ENCODE measurements at places on chromosomes 6 and 20. TPM values are rescaled to one million over a fixed set of nuclear protein-coding genes. Genes with fewer than 3 reads are reported as not detected.

- peaks cover 17% of the 10 kb centered on the region for H3K4me1 ChIP-seq
- DNase-seq = no peak
- H3K4me3 ChIP-seq = no peak overlapping the region
These were observed 99.5 kb upstream of the ZNFX1 start for GRCh38 chr20:49377326-49377725.

DNA sequence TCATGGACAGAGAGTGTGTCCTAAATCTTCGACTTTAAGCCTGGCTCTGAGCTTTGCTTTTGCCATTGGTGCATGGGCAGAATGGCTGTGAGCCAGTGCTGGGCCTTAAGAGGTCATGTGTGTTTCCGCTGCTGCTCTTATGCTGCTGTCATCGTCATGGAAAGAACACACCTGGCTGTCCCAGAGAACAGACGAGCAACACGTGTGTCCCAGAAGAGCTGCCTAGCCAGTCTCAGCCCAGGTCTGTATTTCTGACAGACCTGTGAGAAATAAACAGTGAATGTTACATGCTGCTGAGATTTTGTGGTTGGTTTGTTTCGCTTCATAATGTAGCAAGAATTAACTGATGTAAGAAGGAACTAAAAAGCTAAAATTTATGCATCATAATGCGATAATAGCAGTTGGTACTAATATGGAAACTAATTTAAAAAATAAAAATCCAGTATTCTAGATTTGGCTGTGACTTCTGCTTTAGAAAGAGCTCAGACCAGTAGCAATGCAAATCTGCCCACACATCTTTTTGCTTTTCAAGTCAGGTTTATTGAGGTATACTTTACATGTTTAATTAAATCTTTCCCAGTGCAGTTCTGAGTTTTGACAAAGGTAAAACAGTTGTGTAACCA, 11.5 kb upstream of the SCP2D1 start:
- no peak overlapping the region for H3K4me3 ChIP-seq
- no peak overlapping the region for H3K27ac ChIP-seq
- H3K4me1 ChIP-seq = no peaks in the 10 kb centered on the region
- DNase-seq = no peak
- no peaks in the 10 kb centered on the region for H3K27me3 ChIP-seq
- no peaks in the 10 kb centered on the region for H3K36me3 ChIP-seq

Gene FAM8A1
- total RNA-seq = 29.6 TPM

DNA sequence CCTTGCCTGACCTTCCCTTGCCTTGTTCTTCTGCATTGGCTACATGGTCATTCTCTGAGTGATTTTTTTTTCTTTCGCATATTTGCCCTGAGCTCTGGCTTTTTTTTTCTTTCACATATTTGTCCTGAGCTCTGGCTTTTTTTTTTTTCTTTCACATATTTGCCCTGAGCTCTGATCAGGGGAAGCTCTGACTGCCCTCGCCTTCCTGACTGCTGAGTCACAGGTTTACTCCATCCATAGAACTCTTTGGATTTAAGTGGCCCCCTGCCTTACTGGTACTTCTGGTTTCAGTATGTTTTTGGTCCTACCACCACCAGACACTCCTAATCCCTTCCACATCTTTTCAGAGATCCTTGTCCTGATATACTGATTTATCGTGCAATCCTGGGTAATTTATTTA, 201.1 kb downstream of the OGFRL1 start:
- H3K4me1 ChIP-seq = no peaks in the 10 kb centered on the region
- DNase-seq = no peak
- H3K27me3 ChIP-seq = no peaks in the 10 kb centered on the region

GRCh38 chr6:37994223-37994622, 174.7 kb downstream of the ZFAND3 start:
- H3K4me1 ChIP-seq = peaks cover 67% of the 10 kb centered on the region
- H3K27ac ChIP-seq = no peak overlapping the region
- H3K27me3 ChIP-seq = no peaks in the 10 kb centered on the region
- H3K4me3 ChIP-seq = no peak overlapping the region
- H3K36me3 ChIP-seq = no peaks in the 10 kb centered on the region

- no peak overlapping the region for H3K4me3 ChIP-seq
- DNase-seq = no peak
- H3K27me3 ChIP-seq = no peaks in the 10 kb centered on the region
- H3K36me3 ChIP-seq = no peaks in the 10 kb centered on the region
- H3K4me1 ChIP-seq = peaks cover 5% of the 10 kb centered on the region
These were observed 5.1 kb upstream of the MAP1LC3A start for GRCh38 chr20:34553366-34553867.

GRCh38 chr6:116925088-116925794, 48.2 kb downstream of the RFX6 start:
- H3K4me3 ChIP-seq = no peak overlapping the region
- H3K27me3 ChIP-seq = no peaks in the 10 kb centered on the region
- no peak for DNase-seq
- H3K4me1 ChIP-seq = no peaks in the 10 kb centered on the region
- H3K36me3 ChIP-seq = no peaks in the 10 kb centered on the region

GRCh38 chr6:150157081-150157480, 14.2 kb downstream of the PPP1R14C start:
- H3K27me3 ChIP-seq = no peaks in the 10 kb centered on the region
- H3K4me1 ChIP-seq = peaks cover 11% of the 10 kb centered on the region
- no peak overlapping the region for H3K27ac ChIP-seq
- DNase-seq = no peak
- no peaks in the 10 kb centered on the region for H3K36me3 ChIP-seq

GRCh38 chr20:6769903-6770785, 2.7 kb downstream of the BMP2 start:
- H3K4me1 ChIP-seq = no peaks in the 10 kb centered on the region
- H3K4me3 ChIP-seq = peak overlapping the region; percentile 75
- H3K27me3 ChIP-seq = peaks cover 15% of the 10 kb centered on the region
- H3K36me3 ChIP-seq = no peaks in the 10 kb centered on the region
- no peak overlapping the region for H3K27ac ChIP-seq

- H3K27me3 ChIP-seq = no peaks in the 10 kb centered on the region
- H3K4me1 ChIP-seq = peaks cover 4% of the 10 kb centered on the region
These were observed 216.8 kb upstream of the DTNBP1 start for GRCh38 chr6:15879371-15880261.

Gene SLC25A27
- total RNA-seq = 9.9 TPM

DNA sequence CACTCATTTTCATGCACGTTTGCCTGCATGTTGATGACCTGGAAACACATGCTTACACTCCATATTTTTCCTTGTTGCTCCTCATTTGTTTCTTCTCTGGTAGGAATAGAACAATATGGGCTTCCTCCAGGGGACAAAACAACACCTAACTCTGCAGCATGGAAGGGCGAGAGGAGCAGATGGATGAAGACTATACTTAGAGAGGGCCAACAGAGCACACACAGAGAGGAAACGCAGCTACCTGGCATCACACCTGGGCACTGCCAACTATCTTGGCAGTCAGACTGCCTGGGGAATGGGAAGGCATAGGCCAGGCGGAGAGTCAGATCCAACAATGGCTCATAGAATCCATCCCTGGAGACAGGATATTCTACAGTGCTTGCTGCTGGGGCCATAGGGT, 290.9 kb downstream of the CD83 start:
- H3K4me3 ChIP-seq = no peak overlapping the region
- H3K36me3 ChIP-seq = no peaks in the 10 kb centered on the region
- no peak overlapping the region for H3K27ac ChIP-seq
- H3K27me3 ChIP-seq = no peaks in the 10 kb centered on the region
- no peak for DNase-seq

Gene SIRPG
- not detected for total RNA-seq

Gene COL21A1
- 0.19 TPM for total RNA-seq

Gene CRISP2
- total RNA-seq = not detected

Gene BCAS1
- 0.32 TPM for total RNA-seq

GRCh38 chr20:22535483-22535882, 48.9 kb downstream of the FOXA2 start:
- H3K27me3 ChIP-seq = no peaks in the 10 kb centered on the region
- DNase-seq = no peak
- no peaks in the 10 kb centered on the region for H3K4me1 ChIP-seq
- no peak overlapping the region for H3K4me3 ChIP-seq
- no peak overlapping the region for H3K27ac ChIP-seq

Gene FILIP1
- total RNA-seq = 74.4 TPM

DNA sequence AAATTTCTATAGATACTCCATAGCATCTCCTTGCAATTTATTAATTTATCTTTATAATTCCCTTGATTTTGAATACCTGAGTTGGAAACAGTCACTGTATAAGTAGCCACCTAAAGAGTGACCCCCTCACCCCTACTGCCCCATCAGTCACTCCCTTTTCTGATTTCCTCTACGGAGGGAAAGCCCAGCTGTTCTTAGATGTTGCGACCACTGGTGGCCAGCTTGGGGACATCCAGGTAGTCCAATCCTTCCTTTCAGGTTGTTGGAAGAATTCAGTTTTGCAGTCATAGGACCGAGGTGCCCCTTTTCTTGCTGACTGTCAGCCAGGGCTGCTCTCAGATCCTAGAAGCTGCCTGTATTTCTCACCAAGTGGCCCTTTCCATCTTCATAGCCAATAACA, 87.8 kb downstream of the BMP6 start:
- H3K4me3 ChIP-seq = no peak overlapping the region
- no peak for DNase-seq
- no peaks in the 10 kb centered on the region for H3K27me3 ChIP-seq
- no peak overlapping the region for H3K27ac ChIP-seq

DNA sequence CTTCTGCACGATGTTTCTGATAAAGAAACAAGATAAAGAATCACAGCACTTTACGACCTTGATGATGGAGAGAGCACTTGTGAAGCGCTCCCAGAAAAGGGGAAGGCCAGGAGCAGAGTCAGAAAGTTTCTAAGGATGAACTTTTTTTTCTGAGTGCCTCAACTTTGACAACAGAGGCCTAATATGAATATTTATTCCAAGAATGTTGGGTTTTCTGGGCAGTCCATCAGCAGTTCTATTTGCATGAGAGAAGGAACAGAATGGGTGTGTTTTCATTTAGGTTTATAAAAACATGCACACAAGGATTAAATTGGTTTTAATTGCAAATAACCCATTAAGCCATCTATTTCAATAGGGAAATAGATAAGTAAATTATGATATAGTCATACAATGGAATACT, 204.9 kb downstream of the SIM1 start:
- no peaks in the 10 kb centered on the region for H3K36me3 ChIP-seq
- DNase-seq = no peak
- H3K27ac ChIP-seq = no peak overlapping the region
- no peak overlapping the region for H3K4me3 ChIP-seq
- H3K27me3 ChIP-seq = no peaks in the 10 kb centered on the region
- H3K4me1 ChIP-seq = no peaks in the 10 kb centered on the region

DNA sequence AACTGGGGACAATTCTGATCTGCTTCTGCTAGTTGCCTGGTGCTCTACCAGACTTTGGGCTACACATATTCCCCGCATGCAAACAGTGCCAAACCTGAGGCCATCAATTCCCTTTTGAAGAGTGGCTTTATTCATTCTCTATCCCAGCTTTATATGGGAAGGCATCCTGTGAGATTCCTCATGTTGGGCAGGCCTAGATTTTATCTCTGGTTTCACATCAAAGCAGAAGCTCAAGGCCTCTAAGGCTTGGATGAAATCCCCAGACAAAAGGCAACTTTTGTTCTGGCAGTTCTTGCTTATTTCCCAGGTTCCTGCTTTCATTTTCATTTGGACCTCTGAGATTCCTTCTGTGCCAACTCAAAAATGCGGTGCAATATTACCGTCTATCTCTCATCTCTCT, 648.8 kb downstream of the QKI start:
- DNase-seq = no peak
- H3K4me1 ChIP-seq = peaks cover 6% of the 10 kb centered on the region
- H3K27me3 ChIP-seq = no peaks in the 10 kb centered on the region
- no peak overlapping the region for H3K27ac ChIP-seq

Gene PPP1R16B
- 0.16 TPM for total RNA-seq

- no peak for DNase-seq
- H3K27me3 ChIP-seq = no peaks in the 10 kb centered on the region
- H3K27ac ChIP-seq = no peak overlapping the region
- H3K4me1 ChIP-seq = peaks cover 24% of the 10 kb centered on the region
These were observed 17.6 kb downstream of the WRNIP1 start for GRCh38 chr6:2782825-2783187.

All from gastrocnemius medialis (tissue), 4 donors.